ENCODE measurements at places on chromosomes 13 and 19.

DNA sequence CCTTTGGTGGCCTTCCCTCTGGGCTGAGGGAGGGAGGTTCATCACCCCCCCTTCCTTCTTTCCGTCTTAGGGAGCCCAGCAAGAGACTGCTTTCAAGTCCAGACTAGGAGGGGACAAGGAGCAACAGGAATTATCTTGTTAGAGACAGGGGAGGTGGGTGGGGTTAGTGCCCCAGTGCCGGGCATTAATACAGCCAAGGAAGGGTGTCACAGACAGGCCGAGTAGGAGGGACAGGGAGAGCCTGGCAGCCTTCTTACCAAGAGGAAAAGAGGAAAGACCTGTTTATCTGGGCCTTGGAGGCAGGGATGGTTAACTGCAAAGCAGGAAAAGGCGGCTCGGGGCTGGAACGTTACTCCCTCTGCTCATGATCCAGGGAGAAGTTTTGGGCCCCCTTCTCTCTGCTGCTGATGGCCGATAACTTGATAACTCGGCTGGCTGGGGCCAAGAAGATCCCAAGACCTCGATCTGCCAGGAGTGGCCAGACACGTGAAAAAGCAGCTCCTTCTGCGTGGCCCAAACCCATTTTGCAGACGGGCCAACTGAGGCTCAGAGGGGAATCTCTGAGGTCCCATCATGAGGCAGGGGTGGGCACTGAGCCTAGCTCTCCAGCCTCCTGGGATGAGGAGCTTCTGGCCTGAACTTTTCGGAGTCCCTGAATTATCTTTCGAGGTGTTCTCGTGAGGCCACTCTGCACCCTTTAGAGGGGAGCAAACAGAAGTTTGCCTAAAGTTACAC is 79.3 kb downstream of the PTPRS start:
- no peak for DNase-seq

DNA sequence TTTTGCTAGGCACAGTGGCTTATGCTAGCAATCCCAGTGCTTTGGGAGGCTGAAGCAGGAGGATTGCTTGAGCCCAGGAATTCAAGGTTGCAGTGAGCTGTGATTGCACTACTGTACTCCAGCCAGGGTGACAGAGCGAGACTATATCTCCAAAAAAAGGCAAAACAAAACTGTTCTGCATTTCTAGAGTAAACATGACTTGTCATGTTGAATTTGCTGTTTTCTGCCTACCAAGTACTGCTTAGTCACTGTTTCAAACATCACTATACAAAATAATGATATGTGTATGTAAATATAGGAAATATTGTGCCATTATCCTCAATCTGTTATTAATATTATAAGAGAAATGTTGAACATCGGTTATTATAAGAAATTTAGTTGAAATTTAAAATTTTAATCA is 9.2 kb downstream of the RFC3 start:
- no peak for DNase-seq

GRCh38 chr19:10431254-10431942 is 11.1 kb downstream of the PDE4A start:
- no peak for DNase-seq

DNA sequence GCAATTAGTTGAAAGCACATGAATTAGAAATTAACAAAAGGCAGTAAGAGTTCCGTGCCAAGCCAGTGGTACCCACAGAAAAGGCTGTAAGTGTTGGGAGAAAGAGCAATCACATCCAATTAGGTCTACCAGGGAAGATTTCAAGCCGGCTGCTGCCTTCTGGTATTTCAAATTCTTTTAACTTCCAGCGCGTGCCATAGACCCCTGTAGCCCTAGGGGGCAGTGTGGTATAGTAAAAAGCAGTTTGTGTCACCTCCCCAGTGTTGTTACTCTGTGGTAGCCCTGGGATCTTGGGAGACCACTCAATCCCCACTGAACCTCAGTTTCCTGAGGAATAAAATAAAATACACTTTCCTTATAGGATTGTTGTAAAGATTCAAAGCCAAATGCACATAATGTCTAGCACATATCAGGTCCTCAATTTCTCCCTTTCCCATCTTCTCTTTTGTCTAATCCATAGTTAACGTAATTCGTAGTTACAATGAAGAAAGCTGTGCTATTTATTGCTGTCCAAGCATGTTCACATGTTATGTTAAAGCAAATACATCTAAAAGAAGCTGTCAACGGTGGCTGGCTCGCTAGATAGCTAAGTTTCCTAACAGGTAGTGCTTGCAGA is 230.2 kb downstream of the TDRD3 start:
- DNase-seq: peak; percentile 20

Measured in fibroblast of skin of right biceps (primary cell).